MG63 (cell line): ENCODE measurements at places on chromosomes 3 and 15.

DNA sequence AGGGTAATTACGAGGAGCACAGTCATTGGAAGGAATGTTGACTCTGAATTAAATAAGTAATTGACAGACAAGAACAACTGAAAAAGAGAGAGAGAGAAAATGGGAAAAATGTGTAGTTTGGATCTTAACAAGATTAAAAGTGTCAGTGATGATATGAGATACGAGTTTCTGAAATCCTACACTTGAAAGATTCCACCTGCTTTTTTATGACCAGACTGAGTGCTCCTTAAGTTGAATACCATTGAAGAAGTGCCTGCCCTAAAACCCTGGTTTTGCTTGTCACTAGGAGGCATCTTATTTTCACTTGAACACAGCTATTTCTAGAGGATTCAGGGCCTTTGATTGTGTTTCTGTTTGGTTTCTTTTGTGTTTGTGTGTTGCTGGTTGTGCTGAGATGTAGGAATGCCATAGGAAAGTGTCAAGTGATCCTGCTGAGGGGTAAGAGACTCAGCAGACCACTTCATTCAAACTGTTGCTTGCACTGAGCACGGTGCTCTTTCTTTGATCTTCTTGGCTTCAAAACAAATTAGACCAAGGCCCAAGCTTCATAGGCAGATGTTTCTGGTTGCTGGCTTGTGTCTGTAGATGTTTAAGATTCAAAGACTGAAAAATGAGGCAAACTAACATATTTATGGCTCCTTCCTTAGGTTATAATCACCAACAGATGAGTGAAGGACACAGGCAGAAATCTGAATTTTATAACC is 17.2 kb upstream of the ABHD10 start:
- no peak for DNase-seq

- no peak for DNase-seq
Observed at GRCh38 chr15:59439576-59439975, 1.6 kb downstream of the FAM81A start.

GRCh38 chr3:105222568-105223093 is 144.1 kb upstream of the ALCAM start:
- no peak for DNase-seq

GRCh38 chr3:131350506-131350905 is 31.1 kb upstream of the NUDT16 start:
- DNase-seq, result peak; percentile 14

DNA sequence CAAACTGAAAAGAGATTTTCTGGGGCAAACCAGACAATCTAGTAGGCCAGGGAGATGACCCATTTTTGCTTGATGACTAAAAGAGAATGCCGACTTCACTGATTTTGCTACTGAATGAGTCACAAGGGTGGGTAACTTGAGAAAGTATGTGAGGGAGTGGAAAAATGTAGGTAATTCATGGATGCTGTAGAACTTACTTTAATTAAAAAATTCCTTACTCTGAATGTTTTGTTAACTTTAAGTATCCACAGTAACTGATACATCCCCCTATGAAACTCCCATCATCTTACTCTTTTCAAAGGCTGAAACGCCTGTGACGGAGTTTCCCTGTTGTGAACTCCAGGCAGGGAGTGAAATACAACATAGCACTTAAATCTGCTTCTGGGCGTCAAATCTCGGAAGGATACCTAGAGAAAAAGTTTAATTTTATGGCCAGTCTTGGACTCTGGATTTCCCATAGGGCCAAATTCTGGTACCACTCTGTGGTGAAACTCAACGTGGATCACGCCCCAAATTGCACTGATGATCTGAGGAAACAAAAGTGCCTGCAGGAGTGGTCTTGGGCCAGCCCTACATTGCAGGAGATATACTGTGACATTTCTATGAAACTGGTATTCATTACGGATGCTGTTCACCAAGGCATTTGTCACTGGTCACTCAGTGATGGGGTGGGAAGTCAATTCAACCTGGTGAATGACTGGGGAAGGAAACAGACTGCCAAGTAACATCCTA is 24.0 kb downstream of the GOLIM4 start:
- DNase-seq, result peak; percentile 12

GRCh38 chr3:77271306-77271705 is 231.4 kb downstream of the ROBO2 start:
- DNase-seq, result no peak

DNA sequence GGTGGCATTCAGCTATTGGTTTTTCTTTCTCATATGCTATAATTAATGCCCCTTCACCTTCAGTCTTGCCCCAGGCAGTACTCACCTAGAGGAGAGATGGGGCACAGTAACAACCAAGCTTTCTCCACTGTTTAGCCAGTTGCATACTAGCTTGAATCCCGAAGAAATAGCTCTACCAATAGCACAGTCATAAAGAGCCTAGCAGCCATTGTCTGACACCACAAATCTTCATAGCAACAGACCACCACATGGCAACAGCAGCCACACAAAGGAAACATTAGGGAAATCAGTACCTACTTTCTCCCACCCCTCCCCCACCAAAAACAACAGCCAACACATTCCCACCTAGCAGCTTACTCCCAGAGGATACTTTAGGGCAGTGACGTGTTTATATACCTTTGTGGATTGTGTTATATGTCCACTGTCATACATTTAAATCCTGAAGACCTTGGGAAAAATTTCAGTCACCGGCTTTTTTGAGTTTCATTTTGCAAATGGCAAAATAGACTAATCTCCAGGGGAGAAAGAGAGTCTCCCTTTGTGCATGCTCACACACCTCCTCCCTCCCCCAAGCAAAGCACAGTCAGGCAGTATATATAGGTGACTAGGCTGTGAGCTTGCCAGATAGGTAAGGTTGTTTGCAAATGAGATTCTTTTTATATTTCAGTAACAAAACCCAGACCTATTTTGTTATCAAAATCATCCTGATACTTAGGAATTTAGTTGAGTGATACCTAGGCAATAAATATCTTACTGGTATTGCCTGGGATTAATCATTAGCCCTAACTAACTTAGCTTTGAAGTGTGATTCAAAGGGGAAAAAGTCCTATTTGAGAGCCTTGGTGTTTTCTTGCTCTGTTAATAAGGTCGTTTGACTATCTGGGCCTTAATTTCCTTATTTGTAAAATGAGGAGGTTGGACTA is 140.6 kb downstream of the RBPMS2 start:
- no peak for DNase-seq

GRCh38 chr3:47314056-47314764 is 31.5 kb downstream of the KLHL18 start:
- no peak for DNase-seq

DNA sequence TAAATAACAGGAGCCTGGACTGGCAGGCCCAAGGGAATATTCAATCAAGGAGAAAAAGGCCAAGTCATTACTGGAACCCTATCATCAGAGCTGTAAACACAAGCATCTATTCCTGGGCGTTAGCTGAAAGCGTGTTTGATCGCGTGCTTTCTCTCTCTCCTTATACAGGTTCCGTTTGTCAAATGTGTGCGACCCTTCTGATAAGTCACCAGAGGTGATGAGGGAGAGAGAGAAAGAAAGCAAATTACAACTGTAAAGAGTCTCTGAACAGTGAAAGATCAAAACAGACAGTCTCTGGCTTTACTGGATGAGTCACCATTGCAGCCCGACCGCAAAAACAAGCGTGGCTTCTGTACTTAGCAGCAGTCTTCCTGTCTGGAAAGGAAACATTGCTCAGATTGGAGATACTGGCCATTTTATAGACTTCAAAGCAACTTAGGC is 39.5 kb upstream of the TPRG1 start:
- peak; percentile 81 for DNase-seq

- no peak for DNase-seq
Observed at GRCh38 chr15:91047545-91048199, 25.3 kb upstream of the VPS33B start.

GRCh38 chr15:72857331-72858063 is 73.9 kb upstream of the ADPGK start:
- no peak for DNase-seq

DNA sequence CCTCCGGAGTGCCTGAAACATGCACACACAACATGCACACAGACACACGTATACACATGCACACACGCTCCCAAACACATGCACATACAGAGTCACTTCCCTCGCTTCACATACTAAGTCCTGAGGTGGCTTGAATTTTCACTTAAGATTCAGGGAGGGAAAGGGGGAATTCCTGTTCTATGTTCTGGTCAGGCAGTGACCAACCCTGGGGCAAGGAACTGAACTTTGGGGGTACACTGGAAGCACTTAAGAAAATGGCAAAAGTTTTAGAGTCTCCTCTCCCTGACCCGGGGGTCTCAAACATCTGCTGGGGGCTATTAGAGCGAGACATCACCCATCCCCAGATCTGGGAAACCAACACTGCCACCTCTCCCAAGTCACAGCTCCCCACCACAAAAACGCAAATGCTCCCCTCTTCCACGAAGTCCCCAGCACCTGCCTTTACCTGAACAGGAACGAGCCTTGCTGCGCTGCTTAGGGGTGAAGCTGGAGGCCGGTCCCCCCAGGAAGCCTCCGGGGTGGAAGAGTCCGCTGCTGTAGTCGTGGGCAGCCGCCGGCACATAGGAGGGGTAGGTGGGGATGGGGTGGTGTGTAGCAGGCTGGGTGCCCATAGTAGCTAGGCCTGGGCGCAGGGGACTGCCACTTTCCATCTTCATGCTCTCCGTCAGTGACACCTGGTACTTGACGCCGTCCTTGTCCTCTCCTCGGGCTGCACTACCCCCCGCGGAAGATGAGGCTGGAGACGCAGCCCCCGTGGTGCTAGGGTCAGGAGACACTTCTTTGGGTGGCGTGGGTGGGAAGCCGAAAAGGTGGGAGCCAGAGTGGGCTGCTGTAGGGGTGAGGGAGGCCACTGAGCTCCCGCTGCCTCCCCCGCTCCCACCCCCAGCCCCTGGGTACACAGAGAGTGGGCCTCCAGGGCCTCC is 7.5 kb downstream of the GATA2 start:
- no peak for DNase-seq

DNA sequence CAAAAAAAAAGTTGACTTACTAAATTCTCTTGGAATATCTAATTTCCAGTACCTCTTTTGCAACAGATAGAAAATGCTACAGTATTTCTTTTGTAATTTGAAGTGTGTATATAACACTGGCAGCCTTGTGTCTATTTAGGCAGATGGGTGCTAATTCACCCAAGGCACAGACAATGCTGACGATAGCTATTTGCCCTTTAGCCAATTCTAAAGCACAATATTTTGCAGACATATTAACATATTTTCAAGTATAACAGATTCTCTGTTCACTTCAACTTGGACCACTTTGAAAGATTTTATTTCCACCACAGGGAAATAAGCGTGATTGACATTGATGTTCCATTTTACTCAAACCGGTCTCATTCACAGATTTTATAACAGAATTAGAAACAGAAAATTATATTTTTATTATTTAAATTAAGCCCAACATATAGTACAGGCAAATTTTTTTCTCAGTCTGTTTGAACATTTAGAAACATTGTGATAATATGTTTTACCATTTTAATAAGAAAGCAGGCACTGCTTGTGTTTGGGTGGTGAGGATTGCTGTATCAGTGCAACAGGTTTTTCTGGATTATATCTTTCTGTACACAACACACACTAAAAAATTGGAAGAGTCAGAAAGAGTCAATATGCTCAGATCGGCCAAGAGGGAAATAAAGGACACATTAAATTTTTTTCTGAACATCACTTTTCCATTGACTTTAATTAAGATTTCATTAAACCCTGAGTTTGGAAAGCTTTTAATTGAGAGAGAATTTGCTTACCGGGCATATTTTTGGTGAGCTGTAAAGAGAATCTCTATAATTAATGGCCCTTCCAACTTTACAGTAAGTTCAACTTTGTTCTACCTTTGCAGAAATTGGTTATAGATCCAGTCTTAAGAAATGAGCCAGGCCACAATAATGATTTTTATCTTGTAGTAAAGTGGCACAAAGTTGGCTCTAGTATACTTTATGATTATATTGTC is 327.3 kb upstream of the NR2F2 start:
- no peak for DNase-seq

DNA sequence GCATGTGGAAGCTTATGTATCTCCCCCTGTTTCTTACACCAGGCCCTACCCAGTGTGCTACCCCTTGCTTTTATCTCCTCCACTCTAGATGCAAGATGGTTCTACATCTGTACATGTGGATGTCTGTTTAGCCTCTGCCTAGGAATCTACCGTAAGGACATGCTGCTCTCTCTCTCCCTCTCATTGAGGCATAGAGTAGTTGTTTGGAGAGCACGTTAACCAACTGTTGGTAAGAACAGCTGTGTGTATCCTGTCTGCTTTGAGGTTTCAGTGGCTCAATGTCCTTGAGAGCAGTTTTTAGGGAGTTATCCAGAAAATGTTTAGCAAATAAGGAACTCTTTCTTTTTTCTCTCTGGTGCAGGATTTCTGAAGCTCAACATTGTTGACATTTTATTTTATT is 152.8 kb downstream of the DNAJB8 start:
- no peak for DNase-seq

DNA sequence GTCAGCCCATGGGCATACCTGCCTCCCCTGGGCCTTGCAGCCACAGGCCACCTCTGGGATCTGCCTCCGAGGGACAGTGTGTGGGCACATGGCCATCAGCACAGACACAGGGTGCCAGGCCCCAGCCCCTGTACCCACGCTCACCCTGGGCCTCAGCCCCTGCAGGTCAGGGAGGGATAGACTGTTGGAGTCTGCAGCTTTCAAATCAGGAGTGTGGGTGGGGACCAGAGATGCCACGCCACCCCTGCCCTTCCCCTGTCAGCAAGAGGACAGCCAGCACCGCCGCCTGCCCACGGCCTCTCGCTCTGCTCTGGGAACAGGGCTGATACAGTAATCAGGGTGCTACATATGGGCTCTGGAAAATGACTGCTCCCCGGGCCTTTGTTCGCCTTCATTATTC is 72.7 kb downstream of the DNAJB8 start:
- DNase-seq, result no peak

- DNase-seq, result no peak
Observed at GRCh38 chr3:38250198-38250597, 15.4 kb upstream of the SLC22A13 start.

DNA sequence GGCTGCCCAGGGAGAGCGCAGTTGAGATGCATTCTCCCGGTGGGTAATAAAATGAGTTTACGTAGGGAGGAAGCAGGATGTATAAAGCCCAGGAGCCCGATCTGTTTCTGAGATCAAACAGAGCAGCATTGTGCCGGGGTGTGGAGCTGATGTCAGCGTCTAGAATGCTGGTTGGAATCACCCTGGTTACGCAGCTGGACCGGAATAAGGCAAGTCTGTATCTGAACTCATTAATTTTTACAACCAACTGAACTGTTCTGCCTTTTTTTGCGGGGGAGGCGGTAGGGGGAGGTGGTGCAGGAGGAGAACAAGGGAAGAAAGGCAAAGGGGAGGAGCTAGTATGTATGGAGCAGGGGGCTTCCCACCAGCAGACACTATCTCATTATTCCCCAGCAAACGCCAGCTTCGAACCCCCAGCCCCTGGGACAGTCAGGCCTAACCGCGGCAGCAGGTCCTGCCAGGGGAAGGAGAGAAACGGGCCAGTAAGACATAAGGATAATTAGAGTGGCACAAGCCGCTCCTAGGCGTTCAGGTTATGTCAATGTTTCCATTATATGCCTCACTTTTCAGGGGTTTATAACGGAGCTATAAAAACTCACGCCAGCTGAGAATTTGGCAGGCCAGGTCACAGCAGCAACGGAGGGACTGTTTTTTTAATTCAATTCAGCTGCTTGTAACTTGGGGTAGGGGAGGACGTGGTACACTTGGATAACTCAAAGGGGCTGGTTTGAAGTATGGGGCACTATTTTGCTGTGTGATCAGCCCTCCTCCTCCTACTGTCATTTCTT is 175.3 kb upstream of the HES1 start:
- DNase-seq, result no peak
